ENCODE measurements at places on chromosomes 2 and 18.

- DNase-seq: no peak
Measured at GRCh38 chr18:80124131-80124530, 15.1 kb downstream of the ADNP2 start.

GRCh38 chr2:145682546-145683157, 1162.7 kb upstream of the ZEB2 start:
- peak; percentile 3 for DNase-seq

- DNase-seq: no peak
Measured at GRCh38 chr2:127313406-127313805, 19.5 kb upstream of the ERCC3 start.

DNA sequence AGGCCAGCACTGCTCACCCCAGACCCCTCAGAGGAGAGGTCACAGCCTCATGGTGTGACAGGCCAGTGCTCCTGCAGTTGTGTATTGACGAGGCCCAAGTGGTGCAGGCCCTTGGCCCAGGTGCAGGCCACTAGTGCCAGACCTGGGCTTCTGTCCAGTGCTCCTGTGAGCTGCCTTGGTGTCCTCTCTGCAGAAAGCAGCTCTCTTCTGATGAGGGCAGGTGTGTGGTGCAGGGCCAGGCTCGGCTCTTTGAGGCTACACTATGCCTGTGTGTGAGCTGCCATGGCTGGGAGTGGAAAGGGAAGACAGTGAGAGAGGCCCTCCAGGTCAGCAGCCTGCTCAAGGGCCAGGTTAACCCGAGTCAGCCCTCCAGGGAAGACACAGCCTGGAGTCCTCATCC, 17.1 kb downstream of the EHD3 start:
- no peak for DNase-seq
